Epithelial cell of esophagus (primary cell): ENCODE measurements at places on chromosomes 1 and 21.

DNA sequence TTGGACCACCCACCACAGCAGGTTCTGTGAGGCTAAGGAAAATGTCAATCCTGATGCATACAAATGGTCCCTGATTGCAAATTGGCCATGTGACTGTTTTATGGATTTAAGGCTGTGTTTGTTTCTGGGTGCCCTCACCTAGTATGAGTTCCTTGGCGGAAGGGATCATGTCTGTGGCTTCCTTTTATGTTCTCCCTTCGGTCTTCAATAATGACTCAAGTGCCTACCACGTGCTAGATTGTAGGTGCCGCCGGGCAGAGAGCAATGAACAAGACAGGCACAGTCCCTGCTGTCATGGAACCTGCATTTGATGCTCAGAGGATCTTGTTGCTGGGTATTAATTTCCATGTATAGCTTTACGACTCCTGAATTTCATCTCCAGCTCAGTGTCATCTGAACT is 9.8 kb upstream of the VWA5B1 start:
- DNase-seq = no peak

DNA sequence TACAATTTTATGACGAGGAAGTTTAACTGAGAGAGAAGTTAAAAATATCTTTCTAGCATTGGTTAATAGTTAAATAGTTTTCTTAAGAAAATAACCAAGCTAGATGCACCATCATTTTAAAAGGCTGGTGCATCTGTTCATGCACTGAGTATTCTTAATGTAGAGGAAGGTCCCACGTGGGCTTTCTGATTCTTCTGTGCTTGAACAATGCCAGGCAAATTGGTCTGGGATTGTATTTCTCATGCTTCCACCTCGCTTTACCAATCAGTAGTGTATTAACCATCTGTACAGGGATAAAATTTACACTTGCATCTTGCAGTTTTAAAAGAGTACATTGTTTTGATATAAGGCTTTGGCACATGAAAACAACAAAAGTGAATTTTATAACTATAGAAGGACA is 47.4 kb upstream of the MTF2 start:
- DNase-seq = no peak

DNA sequence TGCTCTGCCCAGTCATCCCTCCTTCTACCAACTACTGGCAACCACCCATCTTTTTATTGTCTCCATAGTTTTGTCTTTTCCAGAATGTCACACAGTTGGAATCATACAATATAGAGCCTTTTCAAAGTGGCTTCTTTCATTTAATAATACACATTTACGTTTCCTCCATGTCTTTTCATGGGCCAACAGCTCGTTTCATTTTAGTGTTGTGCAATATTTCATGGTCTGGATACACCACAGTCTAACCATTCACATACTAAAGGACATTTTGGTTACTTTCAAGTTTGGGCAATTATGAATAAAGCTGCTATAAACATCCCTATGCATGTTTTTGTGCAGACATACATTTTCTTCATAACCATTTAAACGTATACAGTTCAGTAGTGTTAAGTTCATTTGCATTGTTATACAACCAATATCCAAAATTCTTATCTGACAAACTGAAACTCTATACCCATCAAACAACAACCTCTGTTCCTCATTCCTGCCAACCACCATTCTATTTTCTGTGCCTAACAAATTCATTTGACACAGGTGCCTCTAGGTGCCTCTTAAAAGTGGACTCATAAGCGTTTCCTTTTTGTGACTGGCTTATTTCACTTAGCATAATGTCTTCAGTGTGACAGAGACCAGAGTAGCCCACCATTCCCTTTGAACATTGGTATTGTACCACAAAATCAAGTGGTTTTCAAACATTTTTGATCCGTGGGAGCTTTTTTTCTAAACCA is 138.1 kb downstream of the NR5A2 start:
- no peak for DNase-seq

GRCh38 chr1:34612091-34612827 is 142.6 kb upstream of the GJB5 start:
- no peak for DNase-seq

- no peak for DNase-seq
Observed at GRCh38 chr1:107276247-107276646, 135.4 kb downstream of the NTNG1 start.

GRCh38 chr1:102897557-102897956 is 210.8 kb downstream of the COL11A1 start:
- peak; percentile 18 for DNase-seq

DNA sequence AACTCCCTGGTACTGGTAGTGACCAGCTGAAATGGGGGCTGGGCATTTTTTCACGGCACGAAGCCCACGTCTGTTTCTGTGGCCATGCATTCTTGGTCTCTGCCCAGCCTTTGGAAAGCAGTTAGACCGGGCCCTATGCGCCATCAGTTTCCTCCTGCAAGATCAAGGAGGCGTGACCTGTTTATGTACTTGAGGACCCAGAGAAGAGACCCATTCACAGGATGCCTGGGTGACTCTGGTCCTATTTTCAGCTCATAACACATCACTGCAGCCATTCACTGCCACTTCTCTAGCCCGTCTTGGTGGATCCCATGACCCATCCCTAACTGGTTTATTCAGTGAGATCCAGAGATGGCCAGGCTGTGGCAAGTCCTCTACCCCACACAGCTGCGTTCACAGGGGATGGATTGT is 70.4 kb downstream of the SPSB1 start:
- no peak for DNase-seq

DNA sequence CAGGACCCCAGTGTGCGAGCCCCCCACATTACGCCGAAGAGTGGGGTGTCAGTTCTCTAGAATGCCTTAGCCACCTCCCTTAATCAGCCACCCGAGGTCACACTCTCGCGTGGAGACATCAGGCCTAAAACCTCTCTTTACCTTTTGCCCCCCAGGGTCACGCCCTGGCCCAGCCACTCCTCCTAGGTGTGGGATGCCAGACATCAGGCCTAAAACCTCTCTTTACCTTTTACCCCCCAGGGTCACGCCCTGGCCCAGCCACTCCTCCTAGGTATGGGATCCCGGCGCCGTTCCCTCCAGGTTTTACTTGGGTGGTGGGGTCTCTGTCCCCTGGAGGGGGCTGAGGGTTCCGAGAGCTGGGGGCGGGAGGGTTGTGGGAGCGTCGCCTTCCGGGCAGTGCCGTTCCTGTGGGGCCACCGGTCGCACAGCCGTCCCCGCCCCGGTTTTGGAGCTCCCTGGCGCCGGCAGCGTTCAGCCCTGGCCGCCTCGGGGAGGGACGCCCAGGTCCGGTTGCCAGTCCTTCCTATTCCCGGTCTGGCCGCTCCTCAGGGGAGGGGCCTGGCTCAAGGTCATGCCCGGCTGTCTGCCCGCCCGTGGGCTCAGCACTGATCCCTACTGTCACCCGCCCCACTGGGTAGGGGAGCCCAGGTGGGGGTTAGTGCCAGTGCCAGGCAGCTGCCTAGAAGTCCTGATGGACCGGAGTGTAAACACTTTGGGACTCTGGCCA is 882 bp downstream of the VPS13D start:
- DNase-seq = peak; percentile 15

DNA sequence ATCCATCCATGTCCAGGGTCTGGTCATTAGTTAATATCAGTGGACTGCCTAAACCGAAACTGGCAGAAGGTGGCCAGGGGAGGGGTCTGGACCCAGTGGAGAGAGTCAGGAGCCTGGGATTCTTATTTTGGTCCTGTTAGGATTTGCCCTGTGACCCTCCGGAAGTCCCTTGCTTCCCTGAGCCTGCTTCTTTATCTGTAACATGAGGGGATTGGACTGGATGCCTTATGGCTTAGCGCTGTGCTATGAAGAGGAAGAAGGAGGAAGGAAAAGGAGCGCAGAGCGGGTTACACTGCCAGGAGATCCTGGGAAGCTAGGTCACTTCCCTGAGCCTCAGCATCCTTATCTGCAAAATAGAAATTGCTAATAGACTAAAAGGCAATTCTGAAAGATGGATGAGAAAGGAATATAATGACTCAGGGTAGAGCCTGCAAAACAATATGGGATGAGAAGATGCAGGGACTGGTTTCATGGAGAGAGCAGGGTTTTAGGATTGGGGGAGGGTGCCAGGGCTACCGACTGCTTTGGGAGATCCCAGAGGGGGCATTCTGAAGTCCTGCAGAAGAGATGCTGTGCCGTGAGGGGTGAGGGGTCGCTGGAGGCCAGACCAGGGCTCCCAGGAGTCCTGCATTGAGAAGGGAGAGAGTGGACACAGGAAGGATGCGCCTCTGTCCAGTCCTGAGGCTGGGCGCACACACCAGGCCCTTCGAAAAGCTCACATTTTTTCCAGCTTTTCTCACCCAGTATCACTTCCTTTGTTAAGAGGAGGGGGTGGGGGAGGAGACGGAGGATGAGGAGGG is 460 bp upstream of the ADORA1 start:
- DNase-seq = no peak

DNA sequence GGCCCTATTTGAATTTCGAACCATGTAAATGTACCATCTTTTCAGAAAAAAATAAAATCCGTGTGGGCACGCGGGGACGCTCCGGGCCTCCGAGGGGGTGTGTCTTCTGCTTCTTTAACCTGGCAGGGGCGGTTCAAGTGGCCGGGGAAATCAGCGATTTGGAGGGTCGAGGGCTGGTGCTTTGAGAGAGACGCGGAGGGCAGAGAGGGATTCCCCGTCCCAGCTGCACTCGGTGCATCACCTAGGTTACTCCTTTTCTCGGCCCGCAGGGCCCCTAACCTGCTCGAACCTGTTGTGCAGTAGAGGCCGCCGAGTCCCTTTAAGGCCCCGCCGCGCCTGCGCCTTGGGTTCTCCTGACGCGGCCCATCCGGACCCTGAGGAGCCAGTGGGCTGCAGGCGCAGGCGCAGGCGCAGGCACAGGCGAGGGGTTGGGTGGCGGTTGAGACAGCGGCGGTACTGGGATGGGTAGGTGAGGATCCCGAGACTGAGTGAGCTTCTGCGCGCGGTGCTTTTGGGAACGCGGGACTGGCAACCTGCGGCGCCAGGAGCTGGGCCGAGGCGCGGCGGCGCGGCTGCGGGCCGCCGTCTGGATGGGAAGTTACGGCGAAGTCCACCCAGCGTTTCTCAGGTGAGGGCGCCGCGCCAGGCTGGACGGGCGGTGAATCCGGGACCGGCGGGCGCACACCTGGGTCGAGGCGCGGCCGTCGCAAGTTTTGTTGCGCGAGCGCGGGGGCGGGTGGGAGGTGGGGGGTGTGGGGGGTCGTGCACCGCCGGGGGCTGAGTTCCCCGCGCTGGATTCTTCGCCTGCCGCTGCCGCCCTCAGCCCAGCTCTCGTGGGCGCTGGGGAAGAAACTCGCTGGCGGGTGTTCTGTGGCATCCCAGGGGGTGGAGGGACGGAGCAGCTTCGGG is at the start of gene NBPF3:
TSS of gene NBPF3 (plus strand) at position 417 of the 909 bp plus-strand sequence. CDS start 4,950 bp downstream, outside the sequence.
- peak; percentile 97 for DNase-seq

DNA sequence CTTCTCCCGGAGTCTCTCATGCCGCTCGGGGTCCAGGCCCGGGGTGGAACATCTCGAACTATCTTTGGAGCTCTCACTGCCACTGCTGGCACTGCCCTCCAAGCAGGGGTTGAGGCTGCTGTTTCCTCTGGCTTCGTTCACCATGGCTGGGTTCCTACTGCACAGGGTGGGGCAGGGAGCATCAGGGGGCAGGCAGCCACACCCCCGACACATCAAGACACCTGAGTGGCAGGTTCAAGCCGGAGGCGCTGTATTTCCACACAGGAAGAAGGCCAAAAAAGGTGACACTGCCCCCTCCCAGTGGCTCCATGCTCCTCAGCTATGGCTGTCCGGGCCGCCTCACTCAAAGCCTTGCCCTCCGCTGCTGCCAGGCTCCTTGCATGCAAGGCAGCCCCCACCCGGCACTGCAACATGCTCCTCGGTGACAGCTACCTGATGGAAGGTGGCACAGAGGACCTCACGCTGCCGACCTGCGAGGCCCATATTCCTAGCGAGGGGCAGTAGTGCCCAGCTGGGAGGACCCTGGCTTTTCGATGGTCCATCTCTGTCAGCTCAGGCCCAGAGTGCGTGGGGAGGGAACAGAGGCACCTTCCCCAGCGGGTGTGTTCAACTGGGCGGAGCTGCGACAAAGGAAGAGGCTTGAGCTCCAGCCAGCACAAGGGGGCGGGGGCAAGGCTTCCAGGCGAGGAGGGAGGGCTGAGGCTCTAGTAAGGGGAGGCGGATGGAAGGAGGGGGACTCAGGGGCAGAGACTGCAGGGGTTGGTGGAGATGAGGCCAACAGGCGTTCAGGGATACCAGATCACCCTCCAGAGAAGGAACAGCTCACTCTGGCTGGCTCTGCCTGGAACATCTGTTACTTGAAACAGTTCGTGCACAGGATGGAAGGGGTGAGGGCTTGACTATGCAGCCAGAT is 2.5 kb downstream of the MTHFR start:
- DNase-seq = peak; percentile 87

DNA sequence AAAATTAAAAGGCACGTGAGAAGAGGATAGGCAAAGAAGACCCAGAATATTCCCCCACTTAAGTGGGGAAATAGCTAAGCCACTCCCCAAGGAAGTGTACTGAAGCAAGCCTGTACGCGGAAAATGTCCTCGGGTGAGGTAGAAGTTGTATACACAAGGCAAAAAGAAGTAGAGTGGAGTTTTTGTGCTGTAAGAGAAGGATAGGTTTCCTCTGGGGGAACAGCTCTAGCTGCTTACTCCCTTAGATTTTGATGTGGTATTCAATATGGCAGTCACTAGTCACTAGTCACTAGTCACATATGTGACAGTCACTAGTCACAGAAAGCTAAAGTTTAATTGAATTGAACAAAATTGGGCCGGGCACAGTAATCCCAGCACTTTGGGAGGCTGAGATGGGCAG is 7.6 kb downstream of the TXNIP start:
- DNase-seq = peak; percentile 29

DNA sequence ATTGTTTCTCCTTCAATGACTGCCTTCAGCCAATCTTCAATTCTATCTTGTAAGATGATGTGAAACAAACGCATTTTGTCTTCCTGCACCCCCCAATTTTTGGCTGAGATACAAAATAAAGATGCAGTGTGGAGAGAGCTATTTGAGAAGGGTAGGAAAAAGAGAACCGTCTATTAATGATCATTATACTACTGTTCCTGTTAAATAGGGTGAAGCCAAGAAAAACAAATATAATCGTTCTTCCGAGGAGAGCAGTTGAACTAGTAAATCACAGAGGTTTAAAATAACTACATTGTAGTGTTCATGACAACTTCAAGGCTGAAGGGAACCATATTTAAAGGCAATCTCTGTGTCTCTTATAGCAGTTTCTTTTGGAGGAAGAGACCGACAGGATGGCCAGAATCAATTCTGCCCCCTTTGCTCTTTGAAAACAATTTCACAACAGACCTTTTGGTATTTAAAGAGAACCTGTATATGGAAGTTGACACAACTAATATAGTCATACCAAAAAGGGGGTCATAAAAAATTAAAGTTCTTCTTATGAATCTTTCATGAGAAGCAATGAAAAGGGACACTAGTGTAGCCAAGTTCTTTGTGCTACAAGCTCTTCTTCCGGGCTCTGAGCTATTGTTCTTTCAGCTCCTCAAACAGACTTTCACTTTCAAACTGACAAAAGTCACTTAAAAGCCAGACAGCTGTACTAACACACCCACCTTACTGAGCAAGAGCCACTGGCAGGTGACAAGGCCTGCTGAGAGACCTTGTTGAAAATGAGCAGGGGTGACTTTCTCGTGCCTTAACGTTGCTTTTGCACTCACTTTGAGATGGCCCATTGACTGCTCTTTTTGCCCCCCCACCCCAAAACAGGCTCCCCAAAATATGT is 30.9 kb downstream of the PROX1 start:
- no peak for DNase-seq

GRCh38 chr1:13753636-13754402 is 53.8 kb downstream of the PRDM2 start:
- DNase-seq = no peak

GRCh38 chr1:188062456-188062855 is 1233.7 kb downstream of the PLA2G4A start:
- DNase-seq = no peak

GRCh38 chr1:236147068-236147467 is 4.7 kb downstream of the GPR137B start:
- DNase-seq = no peak

- DNase-seq = peak; percentile 30
Observed at GRCh38 chr21:45294509-45295291, 7.0 kb upstream of the POFUT2 start.
